ENCODE measurements at places on chromosomes 16 and 17.

- DNase-seq, result no peak
Observed at GRCh38 chr16:23690771-23691482, 12.2 kb downstream of the PLK1 start.

- peak; percentile 56 for DNase-seq
Observed at GRCh38 chr16:4870138-4870671, 22.9 kb downstream of the UBN1 start.

GRCh38 chr16:31697744-31698125 lies 170.0 kb downstream of the AHSP start:
- no peak for DNase-seq

GRCh38 chr16:22770866-22771265 lies 43.1 kb upstream of the HS3ST2 start:
- no peak for DNase-seq

GRCh38 chr17:21177401-21177800 lies 36.6 kb downstream of the TMEM11 start:
- DNase-seq, result no peak

- no peak for DNase-seq
Observed at GRCh38 chr16:22732400-22732799, 81.6 kb upstream of the HS3ST2 start.

GRCh38 chr17:47808830-47809480 lies 12.6 kb downstream of the OSBPL7 start:
- no peak for DNase-seq

DNA sequence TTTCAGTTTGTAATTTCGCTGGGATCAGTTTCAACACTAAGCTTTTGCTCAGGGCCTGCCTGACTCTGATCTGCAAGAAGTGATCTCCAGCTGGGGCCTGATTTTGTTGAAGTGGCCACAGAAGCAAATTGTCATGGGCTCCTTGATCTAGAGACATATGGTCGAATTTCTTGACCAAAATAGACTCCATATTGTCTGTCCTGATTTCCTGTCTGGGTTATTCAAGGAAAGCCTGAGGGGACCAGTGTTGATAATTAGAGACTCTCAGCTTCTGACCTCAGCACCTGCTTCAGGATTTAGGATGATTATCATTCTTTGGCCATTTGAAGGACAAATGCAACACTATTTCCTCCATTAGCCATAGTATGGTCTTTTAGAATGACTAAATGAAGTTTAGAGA lies 48.9 kb upstream of the MSI2 start:
- no peak for DNase-seq

GRCh38 chr17:72336026-72336803 lies 215.4 kb downstream of the SOX9 start:
- no peak for DNase-seq

DNA sequence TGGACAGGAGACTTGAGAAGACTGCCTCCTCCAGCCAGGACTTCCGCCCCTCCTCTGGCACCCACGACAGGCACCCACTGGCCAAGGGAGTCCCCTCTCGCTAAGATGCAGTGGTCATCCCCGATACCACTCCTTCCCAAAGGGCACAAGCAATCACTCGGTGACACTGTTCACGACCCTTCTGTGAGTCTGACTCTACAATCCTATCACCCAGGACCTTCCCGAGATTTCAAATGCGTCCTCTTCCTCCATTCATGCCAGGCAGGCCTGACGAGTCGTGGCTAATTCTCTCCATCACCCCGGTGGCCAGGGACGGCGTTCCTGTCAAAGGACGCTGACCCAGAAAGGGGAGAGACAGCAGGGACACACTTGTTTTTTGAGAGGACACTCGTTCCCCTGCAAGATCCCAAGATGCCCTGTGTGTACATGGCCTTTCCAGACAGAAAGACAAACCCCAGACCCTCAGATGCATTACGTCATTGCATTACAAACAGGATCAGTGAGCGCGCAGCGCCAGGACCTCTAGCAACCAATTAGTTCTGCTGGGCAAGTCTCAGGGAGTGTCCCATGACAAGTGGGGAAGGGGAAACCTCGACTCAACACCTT lies 12.2 kb downstream of the FBXO31 start:
- no peak for DNase-seq

GRCh38 chr16:77298418-77299360 lies 99.5 kb downstream of the SYCE1L start:
- no peak for DNase-seq

DNA sequence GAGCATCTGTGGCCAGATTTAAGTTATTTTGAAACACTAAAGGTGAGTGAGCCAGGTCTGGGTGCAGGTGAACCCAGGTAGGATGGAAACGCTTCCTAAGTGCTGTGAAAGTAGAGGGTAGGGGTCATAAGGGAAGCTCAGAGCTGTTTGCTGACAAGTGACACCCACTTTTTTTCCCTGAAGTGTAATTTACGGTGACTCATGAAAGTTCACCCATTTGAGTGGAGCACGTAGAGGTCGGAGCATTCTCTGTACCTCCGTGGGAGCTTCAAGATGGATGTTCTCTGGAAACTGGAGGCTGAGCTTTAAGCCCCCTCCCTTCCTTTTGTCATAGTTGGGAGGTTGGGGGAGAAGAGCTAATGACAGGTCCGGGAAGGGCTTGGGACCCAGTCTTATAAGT lies 44.3 kb downstream of the MPRIP start:
- DNase-seq, result no peak

GRCh38 chr16:59144841-59145240 lies 410.7 kb upstream of the GOT2 start:
- DNase-seq, result no peak

All from NCI-H446 treated with DMSO at 0.1 percent for 48 hours (cell line).